BE2C (cell line): ENCODE measurements at places on chromosomes 7 and 10.

- no peak for DNase-seq
Observed at GRCh38 chr7:116588225-116588624, 63.4 kb downstream of the CAV1 start.

DNA sequence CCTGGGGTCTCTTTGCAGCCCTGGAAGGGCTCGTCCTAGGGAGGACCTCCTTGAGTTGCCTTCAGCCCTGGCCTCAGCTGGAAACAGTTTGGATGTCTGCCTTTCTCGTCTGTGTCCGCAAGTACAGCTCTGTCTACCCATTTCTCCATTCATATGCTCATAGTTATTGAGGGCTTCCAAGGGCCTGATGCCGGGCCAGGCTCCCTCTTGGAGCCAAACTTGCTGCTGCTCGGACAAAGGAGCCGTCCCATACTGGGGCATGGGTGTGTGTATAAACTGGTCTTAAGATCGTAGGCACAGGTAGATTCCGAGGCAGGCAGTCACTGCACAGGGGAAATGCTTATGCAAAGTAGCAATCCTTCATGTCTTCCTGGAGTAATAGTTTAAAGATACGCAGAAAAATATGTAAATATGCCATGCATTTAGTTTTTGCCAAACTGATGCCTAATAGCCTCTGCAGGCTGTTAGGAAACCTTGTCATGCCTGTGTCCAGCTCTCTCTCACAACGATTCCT, 117.0 kb upstream of the BTBD16 start:
- no peak for DNase-seq

DNA sequence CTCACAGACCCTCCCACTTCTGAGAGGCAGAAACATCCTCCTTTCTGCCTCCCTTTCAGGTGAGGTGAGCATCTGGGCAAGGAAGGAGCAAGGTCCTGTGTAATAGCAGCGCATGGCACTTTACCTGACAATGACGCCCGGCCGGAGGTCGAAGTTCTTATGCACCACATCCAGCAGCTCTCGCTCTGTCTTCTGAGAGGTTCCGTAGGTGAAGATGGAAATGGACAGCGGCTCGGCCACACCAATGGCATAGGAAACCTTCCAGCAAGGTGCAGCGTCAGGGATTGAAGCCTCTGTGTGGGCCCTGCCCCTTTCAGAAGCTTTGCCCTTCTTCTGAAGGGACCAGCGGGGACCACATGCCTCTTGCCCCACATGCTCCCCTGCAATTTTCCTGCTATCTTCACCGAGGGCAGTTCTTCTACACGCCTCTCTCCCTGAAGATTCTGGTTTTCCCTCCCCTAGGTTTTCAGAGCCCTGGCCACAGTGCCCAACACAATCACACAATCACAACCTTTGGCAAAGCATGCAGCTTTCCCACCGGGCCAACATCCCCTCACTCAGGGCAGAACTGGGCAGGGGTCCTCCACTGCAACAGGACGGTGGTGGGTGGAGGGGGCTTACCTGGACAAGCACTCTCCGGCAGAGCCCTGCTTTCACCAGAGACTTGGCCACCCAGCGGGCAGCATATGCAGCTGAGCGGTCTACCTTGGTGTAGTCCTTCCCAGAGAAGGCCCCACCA, 14.9 kb downstream of the MAT1A start:
- DNase-seq, result no peak

GRCh38 chr7:47266131-47266706, 315.7 kb downstream of the TNS3 start:
- peak; percentile 65 for DNase-seq

DNA sequence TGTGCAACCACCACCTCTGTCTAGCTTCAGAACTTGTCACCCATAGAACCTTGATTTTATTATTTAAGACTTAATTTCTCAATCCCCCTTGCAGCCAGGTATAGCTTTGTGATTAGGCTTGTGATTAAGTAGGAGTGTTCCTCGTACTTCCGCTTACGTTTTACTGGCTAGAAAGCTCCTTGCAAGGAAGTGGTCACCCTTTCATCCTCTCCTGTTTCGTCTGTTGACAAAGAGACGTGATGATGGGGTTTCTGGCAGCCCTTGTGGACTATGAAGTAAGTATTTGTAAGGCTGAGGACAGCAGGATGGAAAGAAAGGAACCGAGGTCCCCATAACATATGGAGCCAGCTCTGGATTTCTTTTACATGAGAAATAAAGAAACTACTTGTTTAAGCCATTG, 86.5 kb upstream of the KDM7A start:
- no peak for DNase-seq

DNA sequence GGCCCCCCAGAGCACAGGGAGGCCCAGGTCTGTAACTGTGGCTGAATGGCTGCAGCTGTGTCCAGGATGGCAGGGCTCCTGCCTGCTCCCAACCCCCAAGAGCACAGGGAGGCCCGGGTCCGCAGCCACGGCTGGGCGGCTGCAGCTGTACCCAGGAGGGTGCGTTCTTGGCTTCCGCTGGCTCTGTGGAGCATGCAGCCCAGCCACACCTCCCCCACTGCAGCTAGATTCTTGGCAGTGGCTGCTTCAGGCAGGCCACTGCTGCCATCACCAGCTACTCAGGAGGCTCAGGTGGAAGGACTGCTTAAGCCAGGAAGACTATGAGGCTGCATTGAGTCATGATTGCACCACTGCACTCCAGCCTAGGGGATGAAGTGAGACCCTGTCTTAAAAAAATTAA, 27.9 kb downstream of the C7orf25 start:
- peak; percentile 71 for DNase-seq

- peak; percentile 53 for DNase-seq
Observed at GRCh38 chr10:8637640-8638039, 583.2 kb downstream of the GATA3 start.

GRCh38 chr10:34491678-34492077, 323.4 kb downstream of the PARD3 start:
- DNase-seq, result no peak

DNA sequence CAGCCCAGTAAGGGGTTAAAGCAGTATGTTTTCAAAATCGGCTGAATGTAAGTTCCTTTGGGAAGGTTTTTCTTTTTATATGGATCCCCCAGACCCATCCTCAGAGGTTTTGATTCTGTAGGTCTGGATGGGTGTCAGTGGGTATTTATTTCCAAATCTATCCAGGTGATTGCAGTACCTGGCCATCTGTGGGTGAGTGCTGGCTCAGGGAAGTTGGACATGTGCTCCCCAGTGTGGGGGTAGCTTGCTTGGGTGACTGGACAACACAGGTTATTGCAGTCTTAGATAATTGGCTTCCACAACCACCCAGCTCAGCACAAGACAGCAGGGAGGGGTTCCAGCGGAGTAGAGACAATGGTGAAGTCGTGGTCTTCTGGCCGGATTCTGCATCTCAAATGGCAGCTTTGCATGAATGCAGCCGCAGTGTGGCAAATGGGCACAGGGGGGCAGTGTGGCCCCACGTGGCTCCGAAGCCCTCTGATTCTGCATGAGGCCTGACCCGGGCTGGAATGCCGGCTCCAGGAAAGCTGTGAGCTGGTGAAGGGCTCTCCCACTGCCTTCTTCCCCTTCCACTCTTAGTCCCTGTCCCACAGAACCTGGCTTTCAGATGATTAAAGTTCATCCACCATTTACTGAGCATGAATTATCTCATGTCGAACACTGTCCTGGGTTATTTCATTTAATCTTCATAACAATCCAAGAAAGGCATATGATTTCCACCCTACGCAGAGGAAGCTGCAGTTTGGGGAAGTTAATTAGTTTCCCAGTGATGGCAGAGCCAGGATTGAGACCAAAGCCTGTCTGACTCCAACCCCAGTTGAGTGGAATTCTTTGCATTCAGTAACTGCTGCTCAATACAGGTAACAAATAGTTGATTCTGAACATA, 64.5 kb upstream of the SYPL1 start:
- peak; percentile 84 for DNase-seq
